Hepatocyte (in vitro differentiated cells): ENCODE measurements at places on chromosomes 4 and X. TPM values are rescaled to one million over a fixed set of nuclear protein-coding genes. Genes with fewer than 3 reads are reported as not detected.
A peak's percentile ranks its signal among the peaks of the same experiment; 100 is the strongest.

The NUP54 gene
- polyA plus RNA-seq, result 20.6 and 31.1 TPM in 2 replicates

The RBMXL3 gene
- polyA plus RNA-seq, result not detected in 2 replicates

- peak; percentile 40 for DNase-seq
Measured at GRCh38 chrX:151359931-151360871, 36.8 kb upstream of the VMA21 start.

DNA sequence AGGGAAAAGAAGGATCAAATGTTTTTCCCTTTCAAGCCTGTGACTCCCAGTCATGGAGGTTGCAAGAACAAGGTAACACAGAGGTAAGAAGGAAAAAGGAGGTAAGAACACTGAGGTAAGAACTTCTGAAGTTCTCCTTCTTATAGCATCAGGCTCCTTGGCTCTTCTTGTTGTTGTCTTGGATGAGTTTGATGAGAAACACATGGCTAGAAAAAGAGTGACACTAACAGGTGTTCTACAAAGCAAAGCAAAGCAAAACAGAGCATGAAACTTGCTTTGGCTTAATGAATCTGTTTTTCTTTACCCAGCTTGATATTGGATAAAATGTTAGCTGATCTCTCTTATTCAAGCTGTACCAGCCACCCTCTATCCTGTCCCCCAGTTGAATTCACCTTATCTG is 231.2 kb upstream of the F9 start:
- no peak for DNase-seq

- DNase-seq, result no peak
Measured at GRCh38 chr4:38015886-38016515, 55.8 kb downstream of the PTTG2 start.

DNA sequence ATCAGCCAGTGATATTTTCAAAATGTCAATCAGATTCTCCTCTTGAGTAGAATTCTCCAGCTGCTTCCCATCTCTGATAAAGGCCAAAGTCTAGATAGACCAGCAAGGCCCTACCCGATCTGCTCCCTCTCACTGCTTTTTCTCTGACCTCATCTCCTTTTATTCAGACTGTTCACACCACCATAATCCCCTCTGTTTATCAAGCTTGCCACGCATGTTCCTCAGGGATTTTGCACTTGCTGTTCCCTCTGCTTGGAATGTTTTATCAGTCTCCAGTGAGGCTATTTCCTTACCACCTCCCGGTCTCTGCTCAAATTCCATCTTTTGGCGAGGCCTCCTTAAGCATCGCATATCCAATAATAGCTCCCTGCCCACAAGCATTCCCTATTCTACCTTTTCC is 20.1 kb downstream of the NOCT start:
- no peak for DNase-seq
